ENCODE measurements at places on chromosomes 1 and 21.

DNA sequence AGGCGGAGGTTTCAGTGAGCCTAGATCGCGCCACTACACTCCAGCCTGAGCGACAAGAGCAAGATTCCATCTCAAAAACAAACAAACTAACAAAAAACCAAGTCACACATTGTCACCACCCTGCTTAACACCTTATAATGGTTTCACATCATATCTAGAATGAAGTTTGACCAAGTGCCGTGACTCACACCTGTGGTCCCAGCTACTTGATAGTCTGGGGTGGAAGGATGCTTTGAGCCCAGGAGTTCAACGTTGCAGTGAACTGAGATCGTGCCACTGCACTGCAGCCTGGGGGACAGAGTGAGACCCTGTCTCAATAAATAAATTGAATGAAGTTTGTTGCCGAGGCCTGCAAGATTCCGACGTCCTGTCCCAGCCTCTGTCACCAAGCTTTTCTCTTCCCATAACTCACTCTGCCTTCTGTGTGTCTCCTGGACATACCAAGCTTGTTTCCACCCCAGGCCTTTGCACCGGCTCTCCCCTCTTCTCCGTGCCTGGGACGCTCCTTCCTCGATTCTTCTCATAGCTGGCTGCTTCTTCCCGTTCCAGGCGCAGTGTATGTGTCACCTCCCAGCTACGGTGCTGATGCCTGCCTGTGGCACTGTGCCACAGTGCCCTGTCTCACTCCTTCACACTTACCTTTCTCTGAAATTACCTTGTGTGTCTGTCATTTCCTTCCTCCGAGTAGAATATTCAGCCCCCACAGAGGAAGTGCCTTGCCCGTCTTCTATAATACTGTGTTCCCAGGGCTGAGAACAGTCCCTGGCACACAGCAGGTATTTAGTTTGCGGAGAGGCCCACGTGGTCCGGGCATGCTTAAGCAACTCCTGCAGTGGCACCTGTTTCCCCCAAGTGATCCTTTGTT lies 3.8 kb upstream of the SELENON start:
- DNase-seq, result no peak

- no peak for DNase-seq
Measured at GRCh38 chr1:157893686-157894085, 52.1 kb upstream of the CD5L start.

GRCh38 chr1:180616439-180616838 lies 15.4 kb upstream of the XPR1 start:
- no peak for DNase-seq

GRCh38 chr1:13583595-13583965 lies at the start of gene PDPN:
Gene PDPN (plus strand): TSS chr1:13583832. CDS start chr1:13584034, 202 bp downstream.
- DNase-seq, result no peak

GRCh38 chr21:24840287-24840686 lies 767.0 kb downstream of the MRPL39 start:
- no peak for DNase-seq

DNA sequence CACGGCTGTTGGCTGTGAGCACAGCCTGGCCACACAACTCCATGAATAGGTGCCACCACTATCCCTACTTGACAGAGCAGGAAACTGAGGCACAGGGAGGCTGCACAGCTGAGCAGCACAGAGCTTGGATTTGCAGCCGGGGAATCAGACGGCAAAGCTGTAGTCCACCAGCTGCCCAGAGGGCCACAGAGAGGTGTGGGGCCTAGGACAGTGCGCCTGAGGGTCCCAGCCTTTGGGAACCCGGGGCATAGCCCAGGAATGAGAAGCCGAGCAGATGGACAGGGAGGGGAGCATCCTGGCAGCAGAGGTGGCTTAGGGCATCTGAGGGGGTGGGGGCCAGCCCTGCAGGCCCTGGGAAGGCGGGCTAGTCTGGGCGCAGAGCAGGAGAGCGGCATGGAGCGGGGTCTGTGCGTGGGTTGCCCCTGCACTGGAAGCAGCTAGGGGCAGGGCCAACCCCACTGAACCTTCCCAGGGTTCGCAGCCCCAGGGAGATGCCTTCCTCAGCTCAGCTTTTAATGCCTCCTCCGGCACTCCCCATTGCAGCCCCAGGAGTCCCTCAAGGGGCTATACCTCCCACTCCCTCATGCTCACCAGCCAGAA lies 46.2 kb upstream of the COL18A1 start:
- no peak for DNase-seq

DNA sequence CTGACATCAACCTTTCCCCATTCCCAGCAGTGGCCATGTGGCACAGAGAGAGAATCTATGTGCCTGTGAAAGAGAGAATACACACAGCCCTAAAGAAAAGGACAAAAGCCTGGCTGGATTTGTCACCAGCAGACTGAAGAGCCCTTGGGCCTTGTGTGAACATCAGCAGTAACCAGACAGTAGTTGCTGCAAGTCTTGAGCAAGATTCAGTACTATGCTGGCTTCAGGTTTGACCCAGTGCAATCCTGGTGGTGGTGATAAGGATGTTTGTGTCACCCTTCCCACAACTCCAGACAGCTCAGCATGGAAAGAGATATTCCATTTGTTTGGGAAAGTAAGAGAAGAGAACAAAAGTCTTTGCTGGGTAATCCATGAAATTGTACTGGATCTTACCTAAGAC lies 28.4 kb upstream of the GBP6 start:
- DNase-seq, result no peak

GRCh38 chr1:14404862-14405301 lies 193.6 kb upstream of the KAZN start:
- DNase-seq, result no peak

DNA sequence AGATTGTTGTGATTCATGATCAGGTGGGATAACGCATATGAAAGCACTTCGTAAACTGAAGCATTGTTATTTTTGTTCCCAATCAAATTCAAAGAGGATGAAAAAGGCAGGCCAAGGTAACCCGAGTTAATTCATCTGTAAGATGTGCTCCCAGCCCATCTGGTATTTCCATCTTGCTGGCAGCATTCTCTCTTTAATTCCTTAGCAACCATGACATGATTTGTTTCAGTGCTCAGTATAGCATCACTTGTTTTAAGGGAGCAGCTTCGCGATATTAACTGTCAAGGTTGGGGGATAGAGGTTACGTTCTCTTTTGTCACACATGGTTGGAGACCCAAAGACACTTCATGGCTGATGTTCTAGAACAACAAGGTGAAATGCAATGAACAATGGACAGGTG lies 6.4 kb downstream of the TSPAN2 start:
- no peak for DNase-seq

DNA sequence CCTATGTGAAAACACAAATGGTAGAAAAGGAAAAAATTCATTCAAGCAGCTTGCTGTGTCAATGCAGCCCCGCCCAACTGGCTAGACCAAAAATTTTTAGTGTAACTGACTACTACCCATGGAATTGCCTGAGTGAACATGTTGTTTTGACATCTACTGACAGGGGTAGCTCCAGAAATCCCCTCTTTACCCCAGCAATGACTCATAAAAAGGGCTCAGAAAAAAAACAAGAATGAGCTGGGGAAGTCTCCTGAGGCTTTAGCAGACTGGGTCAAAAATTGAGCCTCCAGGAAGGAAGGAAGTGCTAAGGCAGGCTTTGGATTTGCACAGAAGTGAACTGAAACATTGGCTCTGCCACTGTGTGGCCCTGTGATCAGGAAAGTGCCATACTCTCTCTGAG lies 24.4 kb upstream of the FGGY start:
- peak; percentile 22 for DNase-seq

DNA sequence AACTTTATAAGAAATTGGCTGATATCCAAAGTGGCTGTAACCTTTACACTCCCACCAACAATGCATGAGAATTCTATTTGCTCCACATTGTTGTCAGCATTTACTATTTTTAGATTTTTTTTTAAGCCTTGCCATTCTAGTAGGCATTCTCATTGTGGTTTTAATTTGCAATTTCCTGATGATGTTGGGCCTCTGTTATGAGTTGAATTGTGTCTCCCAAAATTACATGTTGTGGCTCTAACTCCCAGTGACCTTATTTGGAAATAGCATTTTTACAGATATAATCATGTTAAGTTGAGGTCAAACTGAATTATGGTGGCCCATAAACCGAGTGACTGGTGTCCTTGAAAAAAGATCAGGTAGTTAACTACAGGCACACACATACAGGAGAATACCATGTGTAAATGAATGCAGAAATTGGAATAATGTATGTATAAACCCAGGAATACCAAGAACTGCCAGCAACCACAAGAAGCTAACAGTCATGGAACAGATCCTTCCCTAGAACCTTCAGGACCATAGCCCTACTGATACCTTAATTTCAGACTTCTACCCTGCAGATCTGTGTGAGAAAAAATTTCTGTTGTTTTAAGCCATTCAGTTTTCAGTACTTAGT lies 348.8 kb upstream of the DAB1 start:
- DNase-seq, result no peak

DNA sequence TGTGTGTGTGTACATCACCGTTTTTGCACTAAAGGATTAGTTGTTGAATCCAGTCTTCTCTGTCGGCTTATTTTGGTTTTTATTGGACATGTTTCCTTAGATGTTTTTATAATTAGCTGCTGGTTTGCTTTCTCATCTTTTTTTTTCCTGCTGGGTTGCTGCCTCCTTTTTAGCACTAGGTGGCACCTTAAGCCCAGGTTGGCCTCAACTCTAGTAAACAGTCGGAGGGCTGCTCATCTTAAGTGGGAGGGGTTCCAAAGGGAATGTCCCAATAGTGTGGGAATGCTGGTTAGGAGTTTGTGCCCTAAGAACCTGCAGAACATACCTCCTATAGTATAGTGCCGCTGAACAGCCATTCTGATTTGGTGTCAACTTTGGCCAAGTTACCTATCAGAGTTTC lies 570.1 kb upstream of the CXADR start:
- no peak for DNase-seq

GRCh38 chr1:96703186-96703585 lies 18.4 kb upstream of the PTBP2 start:
- DNase-seq, result no peak

DNA sequence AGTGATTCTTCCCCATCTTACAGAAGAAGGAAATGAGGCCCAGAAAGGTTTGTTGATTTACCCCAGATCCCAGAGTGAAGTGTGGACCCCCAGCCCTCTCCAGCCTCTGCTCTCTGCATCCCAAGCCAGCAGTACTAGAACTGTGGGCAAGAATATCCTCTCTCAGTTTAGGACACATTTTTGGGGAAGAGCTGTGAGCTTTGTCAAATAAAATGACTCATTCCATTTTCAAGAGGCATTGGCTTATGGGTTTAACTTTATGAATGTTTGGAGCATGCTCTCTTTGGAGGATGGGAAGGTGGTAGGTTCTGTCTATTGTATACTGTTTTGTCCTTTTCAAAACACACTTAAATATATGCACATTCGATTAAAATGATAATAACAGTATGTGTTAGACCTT lies 70.6 kb upstream of the CNTN2 start:
- no peak for DNase-seq

- DNase-seq, result peak; percentile 5
Measured at GRCh38 chr21:16588433-16588860, 858.7 kb downstream of the USP25 start.

DNA sequence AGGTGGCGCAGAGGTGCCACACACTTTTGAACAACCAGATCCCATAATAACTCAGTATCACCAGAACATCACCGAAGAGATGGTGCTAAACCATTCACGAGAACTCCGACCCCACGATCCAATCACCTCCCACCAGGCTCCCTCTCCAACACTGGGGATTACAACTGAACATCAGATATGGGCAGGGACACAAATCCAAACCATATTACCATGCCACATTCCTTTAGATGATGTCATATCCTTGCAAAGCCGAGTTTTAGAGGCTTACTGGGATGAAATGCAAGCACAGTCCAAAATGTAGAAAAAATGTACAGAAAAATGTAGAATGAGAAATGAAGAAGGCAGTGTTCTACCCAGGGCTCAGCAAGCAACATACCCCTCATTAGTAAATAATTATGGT lies 64.7 kb downstream of the SGIP1 start:
- no peak for DNase-seq

- no peak for DNase-seq
Measured at GRCh38 chr1:164910671-164911070, 351.7 kb downstream of the PBX1 start.

GRCh38 chr21:33101300-33101911 lies 31.5 kb downstream of the OLIG1 start:
- no peak for DNase-seq

DNA sequence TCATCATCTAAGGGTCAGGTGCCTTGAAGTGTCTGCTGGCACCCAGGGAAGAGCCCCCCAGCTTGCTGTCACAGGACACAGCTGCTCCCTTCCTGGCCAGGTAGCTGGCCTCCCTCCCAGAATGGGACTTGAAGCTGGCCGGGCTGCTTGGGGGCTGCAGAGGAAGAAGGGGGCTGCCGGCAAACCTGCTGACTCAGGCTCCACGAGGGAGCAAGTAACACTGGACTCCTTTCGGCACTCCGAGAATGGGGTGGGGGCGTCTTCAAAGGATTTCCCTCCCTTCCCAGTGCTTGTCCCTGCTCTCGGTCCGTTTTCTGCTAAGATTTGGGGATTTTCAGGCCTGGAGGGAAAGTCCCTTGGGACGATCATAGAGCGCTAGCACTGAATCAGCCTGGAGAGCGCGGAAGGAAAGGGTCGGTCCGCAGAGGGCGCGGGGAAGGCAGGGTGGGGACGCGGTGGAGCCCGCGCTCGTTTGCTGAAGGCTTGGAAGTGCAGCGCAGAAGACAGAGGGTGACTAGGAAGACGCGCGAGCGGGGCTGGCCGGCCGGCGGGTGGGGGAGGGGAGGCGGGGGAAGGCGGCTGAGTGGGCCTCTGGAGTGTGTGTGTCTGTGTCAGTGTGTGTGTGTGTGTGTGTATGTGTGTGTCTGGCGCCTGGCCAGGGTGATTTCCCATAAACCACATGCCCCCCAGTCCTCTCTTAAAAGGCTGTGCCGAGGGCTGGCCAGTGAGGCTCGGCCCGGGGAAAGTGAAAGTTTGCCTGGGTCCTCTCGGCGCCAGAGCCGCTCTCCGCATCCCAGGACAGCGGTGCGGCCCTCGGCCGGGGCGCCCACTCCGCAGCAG lies at the start of gene CSF1:
Gene CSF1, plus strand, starts transcription at position 727 of the 840 bp plus-strand sequence. CDS start 175 bp downstream, outside the sequence.
- DNase-seq, result peak; percentile 69

DNA sequence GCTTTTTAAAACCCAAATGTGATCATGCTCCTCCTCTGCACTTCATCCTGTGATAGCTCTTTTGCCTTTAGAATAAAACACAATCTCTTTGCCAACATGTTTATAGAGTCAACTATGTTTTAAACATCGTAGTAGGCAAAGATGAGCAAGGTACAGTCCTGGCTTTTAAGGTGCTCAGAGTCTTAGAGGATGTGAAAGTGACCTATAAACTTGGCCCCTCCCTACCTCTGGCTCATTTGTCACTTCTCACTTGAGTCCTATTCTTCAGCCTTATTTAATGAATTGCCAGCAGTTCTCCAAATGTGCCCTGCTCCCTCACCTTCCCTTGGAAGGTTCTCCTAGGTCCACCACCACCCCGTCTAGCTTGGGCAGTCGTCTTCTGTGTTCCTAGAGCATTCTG lies 617.0 kb upstream of the NR5A2 start:
- DNase-seq, result no peak

DNA sequence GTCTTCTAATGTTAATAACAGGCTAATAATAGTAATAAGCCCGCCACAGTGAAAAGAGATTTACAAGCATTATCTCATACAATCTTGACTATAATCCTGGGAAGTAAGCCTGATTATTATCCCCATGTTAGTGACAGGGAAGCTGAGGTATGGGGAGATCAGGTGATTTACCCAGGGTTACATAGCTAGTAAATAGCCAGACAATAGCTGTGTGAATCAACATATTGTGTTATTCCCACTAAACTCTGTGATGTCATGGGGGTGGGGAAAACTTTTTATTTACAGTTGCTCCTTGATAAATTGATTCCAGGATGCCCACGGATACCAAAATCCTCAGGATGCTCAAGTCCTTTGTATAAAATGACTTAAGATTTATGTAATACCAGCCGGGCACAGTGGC lies 181.9 kb downstream of the LMO4 start:
- no peak for DNase-seq

- DNase-seq, result no peak
Measured at GRCh38 chr21:29304597-29304996, 5.9 kb downstream of the BACH1 start.

- DNase-seq, result no peak
Measured at GRCh38 chr1:44029260-44029910, 1.9 kb downstream of the SLC6A9 start.
